ENCODE measurements at places on chromosomes 4 and X.

DNA sequence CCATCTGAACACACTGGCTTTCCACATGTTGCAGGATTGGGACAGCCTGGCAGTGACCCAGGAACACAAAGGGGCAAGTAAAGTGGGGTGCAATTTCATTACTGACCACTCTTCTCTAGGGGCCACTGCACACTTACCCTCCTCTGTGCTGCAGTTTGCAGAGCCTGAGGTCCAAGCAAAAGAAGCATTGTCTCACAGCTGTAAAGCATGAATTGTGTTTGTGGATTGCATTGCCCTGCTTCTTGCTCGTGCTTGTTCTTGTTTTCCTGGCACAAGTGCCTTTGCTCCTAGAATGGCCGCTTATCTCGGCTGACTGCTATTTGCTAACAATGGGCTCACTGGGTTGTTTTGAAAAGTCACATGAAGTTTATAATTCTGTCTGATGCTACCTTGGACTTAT, 209.1 kb upstream of the JADE1 start:
- no peak for DNase-seq

GRCh38 chr4:105014635-105015034, 132.0 kb upstream of the TET2 start:
- no peak for DNase-seq

GRCh38 chrX:12771445-12772069, 19.7 kb upstream of the PRPS2 start:
- peak; percentile 35 for DNase-seq

GRCh38 chr4:168070903-168071302, 21.4 kb upstream of the ANXA10 start:
- DNase-seq = no peak

DNA sequence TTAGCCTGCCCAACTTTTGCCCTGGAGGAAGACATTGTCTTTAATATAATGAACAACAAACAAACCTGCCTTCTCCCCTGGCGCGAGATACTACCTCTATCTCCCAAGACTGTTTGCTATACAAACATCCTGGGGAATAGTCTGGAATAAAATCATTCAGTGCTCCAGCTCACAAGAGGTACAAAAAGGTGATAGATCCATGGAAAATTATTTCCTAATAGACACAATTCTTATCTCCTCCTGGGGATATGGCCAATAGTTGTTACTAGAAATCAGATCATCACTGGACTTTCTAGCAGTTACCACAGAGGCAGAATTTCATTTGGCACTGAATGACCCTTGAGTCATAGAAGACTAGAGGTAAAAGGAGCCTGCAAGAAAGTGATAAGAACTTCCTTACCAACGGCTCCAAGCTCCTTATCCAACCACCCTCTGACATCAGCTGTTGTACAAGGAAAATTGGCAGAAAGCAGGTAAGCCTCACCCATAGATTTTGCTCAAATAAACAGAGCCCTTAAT, 38.1 kb downstream of the MID1 start:
- no peak for DNase-seq

DNA sequence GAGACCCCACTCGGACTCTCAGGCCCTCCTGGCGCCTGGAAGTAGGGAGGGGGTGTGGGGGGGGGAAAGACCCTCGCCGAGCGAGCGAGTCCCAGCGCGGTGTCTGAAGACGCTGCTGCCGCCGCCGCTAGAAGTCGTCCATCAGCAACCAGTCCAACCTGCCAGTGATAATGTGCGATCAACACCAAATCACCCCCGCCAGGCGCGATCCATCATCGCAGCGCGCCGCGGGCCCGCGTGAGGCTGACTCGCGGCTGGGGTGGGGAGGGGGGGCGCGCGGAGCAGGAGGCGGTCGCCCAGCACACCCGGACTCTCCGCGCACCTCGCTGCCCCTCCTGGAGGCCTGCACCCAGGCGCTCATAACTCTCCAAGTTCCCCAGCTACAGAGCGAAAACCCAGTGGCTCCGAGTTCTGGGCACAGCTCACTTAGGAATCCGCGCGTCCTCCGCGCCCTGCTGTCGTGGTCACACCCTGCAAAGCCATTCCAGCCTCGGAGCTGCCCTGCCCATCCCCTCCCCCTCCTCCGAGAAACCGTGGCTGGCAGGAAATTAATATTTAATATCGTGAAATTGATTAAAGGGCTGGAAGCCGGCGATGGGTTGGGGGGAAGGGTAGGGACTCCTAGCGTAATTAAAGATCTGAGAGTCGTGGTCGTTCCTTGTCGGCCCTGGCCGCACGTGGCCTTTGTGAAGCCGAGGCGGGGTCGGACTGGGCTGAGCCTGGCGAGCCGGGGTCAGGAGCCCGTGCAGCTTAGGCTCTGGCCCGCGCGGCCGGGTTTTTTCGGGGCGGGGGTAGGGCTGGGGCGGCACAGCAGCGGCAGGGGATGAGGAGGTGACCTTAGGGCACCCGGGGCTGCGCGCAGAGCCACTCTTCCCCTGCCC, 58.1 kb upstream of the BCOR start:
- peak; percentile 69 for DNase-seq

GRCh38 chrX:43973249-43974099, at the start of gene NDP:
Gene NDP (minus strand): TSS chrX:43973390. CDS start chrX:43958645, 14,745 bp downstream.
- peak; percentile 68 for DNase-seq

DNA sequence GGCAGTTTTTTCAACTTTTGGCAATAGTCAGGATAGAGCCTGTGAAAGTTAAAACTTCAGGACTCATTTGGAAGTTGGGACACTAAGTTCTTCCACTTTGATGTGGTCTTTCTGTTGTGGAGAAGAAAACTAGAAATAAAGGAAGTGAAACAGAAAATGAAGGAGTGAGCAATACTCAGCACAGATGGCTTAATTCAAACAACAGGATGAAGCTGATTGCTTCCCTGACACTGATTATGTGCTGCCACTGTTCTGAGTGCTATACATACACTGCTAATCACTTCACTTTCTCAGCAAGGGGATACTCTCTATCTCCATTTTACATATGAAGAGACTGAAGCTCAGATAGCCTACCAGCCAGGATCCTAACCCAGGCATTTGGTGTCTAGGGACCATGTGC, 235.1 kb upstream of the CPEB2 start:
- no peak for DNase-seq

DNA sequence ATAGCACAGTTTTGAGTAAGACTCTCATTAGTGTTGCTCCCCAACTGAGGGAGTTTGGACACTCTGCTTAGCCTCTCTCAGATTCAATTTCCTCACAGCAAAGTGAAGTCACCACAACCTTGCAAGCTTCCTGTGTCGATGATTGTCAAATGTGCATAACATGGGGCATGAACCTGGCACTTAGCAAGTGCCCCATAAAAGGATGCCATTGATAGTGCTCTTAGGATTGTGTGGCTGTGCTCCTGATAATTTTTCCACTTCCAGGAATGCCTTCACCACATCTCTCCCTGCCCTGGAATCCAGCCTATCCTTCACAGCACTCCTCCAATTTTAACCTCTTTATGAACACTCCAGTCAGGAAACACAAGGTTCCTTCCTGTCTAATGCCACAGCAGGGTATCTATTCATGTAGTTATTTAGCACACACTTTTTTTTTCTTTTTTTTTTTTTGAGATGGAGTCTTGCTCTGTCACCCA, 309.4 kb downstream of the PPP3CA start:
- no peak for DNase-seq

GRCh38 chr4:156832886-156833285, 138.7 kb downstream of the PDGFC start:
- DNase-seq = no peak

- DNase-seq = no peak
Observed at GRCh38 chr4:70997036-70997435, 3.6 kb downstream of the DCK start.

GRCh38 chrX:15816886-15817285, 26.6 kb downstream of the ZRSR2 start:
- DNase-seq = no peak

GRCh38 chr4:95293014-95293413, 255.8 kb downstream of the UNC5C start:
- no peak for DNase-seq

DNA sequence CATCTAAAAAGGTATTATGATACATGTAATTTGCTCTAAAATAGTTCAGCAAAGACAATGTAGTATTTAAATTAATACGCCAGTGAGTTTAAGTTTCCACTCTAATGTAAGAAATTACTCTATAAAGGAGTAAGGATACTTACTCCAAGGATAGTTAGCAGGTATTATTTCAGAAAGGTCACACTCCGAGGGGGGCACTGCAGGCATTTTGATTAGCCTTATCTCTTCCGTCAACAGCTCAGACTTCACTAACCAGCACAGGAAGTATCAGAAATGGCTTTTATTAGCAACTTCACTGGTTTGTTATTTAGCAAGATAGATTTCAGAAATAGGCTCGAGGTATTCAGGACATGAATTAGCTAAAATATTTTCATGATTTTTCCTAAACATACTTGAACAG, 127.0 kb downstream of the COX18 start:
- no peak for DNase-seq

GRCh38 chr4:98482503-98482846, 175.9 kb downstream of the TSPAN5 start:
- DNase-seq = no peak

- DNase-seq = no peak
Observed at GRCh38 chrX:31314921-31315320, 243.1 kb upstream of the FTHL17 start.

- DNase-seq = no peak
Observed at GRCh38 chr4:70749313-70749712, 27.5 kb downstream of the RUFY3 start.

DNA sequence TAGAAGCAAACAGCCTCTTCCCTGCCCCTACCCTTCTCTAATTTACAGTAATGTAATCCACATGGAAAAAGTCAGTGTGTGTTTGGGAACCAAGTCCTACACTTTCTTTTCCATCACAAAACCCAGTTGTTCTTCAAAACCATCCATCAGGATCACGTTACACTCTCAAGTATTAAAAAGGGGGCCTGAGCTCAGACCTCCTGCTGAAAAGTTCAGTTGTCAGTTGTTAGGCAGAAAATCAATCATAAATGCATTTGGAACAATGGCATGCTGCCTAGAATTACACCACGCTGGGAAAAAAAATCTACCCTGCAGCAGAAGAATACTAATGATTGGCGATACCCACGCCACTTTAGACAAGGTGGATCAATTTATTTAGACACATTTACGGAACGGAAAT, 236.5 kb downstream of the PARM1 start:
- peak; percentile 69 for DNase-seq

GRCh38 chrX:137423241-137423640, 142.7 kb upstream of the ZIC3 start:
- peak; percentile 1 for DNase-seq

DNA sequence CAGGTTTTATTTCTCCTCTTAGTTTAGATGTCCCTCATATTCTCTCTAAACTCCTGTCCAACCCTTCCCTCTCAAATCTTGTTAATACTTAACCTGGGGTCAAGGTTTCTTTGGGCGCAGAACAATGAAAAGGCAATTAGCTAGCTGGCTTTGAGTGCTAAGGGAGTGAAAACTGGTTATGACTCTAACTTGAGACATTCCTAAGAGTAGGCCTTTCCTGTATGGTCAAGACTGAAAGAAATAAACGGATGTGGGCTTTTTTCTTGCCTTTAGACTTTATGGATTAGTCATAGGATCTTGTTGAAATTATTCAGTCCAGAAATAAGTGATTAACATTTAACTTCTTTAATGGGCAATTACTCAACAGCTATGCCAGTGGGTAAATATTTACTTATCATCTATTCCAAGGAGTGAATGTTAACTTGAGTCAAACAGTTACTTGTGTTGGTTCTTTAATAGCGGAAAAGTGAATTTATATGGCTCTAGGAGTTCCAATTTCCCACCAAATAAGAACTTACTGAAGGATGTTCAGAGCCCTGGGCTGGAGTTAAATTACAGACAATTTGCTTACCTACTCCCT, 141.7 kb upstream of the SCML1 start:
- DNase-seq = no peak

- peak; percentile 4 for DNase-seq
Observed at GRCh38 chrX:5802391-5802790, 426.3 kb downstream of the NLGN4X start.

- DNase-seq = no peak
Observed at GRCh38 chr4:142474398-142475087, 371.6 kb downstream of the INPP4B start.

DNA sequence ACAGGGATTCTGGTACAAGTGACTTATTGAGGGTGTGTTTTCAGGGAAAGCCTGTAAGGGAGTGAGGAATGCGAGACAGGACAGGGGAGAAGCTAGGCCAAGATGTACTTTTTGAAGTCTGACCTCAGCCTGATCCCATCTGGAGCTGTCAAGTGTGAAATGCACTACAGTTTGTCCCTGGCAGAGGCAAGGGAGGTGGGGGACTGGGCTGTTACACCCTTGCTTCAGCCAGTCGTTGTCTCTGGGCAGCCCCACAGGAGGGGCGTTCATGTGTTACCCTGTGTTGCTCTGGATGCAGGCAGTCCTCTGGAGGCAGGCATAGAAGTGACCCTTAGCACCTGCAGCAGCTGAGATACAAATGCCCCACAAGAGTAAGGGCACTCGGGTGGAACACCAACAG, 25.8 kb downstream of the PPEF1 start:
- DNase-seq = peak; percentile 2

DNA sequence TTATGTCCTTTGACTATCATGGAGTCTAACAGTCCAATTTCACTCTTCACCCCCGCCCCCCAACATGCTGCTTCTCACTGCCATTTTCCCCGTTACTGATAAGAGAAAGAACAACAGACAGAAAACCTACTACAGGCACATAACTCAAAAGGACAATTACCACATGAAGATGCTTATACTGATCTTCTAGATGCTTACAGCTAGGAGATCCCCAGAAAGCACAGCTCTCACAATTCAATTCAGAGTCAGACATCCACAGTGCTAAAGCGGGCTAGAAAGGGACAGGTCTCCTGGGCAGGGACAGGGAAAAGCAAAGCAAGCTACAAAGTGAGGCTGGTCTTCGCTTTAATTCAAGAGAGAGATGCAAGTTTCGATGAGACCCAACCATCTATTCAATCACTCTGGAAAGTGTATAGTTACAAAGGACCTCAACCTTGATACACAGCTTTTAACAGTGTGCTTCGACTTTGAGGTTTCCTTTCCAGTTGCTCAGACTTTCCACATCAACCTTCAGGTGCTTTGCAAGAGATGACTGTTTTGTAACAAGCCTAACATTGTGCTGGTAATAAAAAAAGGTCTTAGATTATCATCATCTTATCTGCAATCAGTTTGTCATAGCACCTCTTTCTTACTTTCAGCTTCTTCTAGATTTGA, 60.9 kb downstream of the LEF1 start:
- no peak for DNase-seq

DNA sequence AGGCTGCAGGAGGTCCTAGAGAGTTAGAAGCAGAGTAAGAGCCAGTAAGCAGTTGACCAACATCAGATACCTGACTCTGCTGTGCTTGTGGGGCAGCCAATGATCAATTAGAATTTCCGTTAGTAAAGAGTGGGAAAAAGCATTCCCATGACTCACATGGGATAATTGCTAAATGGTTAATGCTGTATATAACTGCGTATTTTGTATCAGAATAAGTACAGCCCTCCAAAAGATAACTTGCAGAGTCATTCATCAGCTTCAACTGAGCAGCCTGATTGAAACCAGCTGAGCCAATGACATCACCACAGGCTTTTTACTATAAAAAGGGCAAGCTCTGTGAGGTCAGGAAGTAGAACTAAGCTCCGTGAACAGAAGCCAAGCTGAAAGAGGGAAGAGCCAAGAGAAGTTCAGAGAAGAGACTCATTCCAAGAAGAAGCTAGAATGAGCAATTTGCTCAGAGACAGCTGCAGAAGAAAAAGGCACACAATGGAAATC, 67.9 kb downstream of the PPP3CA start:
- peak; percentile 55 for DNase-seq
